H7 (cell line): ENCODE measurements at places on chromosomes 1 and 21.

GRCh38 chr21:43917515-43918384, 52.7 kb downstream of the AGPAT3 start:
- peak; percentile 51 for DNase-seq

DNA sequence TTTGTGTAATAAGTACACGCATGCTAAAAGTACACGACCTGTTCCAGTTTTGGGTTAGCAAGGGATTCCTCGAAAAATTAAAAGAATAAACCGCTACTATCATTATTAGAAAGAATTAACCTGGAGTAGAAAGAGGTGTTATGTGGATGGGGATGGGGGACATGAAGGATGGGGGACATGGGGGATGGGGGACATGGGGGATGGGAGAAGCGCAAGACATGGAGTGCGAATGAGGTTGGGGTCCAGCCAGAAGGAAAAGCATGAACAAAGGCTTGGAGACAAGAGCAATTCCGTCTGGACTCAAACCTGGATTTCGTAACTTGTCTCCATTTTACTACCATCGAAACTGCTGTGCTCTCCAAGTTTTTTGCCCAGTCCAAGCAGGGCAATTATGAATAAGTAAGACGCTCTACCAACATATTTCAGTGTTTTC, 591 bp upstream of the KDM1A start:
- peak; percentile 65 for DNase-seq

DNA sequence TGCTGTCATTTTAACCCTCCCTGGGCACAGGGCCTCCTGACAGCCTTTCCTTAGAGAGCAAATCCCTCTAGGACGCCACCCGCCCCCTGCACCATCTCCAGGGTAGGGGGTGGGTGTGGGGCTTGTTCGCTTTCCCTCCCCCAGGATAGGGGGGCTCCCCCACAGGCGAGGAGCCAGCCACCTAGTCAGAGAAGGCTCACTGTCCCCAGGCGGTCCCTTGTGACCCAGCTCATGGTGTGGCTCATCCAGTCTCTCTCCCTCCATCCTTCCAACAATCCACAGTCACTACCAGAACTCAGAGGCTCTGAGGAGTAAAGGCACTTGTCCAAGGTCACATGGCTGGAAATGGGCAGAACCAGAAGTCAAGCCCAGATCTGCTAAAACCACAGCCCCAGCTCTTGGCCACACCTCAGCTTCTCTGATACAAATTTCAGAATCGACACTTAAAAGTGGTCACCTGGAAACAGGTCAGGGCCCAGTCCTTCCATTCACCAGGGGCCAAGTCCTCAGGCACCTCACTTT, 89.8 kb downstream of the MRPL37 start:
- DNase-seq = no peak

DNA sequence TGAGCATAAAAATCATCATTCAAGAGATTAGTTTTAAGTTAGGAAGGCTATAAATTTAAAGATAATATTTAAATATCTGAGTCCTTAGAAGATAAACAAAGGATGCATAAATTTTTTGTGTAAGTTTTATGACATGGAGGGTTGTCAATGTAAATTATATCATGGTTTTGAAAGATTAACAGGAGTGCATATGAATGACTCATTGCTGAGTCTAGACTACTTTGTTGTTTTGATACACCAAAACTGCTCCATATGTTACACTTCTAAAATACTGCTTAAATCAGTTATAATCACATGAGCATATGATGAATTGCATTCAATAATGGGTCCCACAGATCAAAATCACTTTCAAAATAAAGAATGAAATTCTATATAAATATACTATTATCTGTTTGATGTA, 312.5 kb downstream of the KCNT2 start:
- DNase-seq = no peak

DNA sequence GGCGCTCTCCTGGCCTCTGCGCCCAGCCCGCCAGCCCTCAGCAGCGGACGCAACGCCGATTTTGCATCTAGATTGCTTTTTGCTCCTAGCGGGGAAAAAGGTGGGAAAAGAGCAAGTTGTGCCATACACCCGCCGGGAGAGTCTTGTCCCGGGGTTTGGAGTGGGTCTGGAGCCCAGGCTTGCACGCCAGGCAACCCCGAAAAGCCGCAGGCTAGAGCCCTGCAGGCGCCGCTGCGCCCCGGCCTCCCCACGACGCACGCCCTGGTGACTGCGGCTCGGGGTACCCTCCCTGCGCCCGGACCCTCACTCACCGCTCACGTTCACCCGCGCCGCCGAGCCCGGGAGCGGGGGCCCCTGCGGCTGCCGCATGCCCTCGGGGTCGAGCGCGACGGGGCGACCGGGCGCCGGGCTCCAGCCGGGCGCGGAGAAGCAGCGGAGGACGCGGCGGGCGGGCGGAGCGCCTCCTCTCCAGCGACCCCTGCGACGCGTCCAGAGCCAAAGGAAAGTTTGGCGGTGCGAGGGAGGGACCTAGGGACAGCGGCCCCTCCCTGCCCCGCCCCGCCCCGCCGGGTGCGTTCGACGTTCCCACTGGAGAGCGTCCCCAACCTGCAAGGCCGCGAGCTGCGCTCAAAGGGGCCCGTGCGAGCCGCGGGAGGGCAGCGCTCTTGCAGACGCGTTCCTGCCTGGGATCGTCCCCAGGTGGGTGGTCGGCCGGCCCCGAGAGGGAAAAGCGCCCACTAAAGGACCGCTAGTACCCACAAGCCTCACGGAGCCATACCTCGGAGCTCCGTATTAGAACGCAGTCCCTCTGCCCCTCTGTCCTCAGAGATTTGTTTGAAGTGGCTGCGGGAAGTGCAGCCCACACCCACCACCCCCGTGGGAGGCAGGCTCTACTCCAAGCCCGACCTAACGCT, at the start of gene LPAR3:
TSS of gene LPAR3 (minus strand) at position 502 of the 914 bp plus-strand sequence. CDS start 27,086 bp downstream, outside the sequence.
- DNase-seq = peak; percentile 90
